Fibroblast of skin of left biceps (primary cell): ENCODE measurements at places on chromosomes 7 and 10.

- DNase-seq = no peak
Measured at GRCh38 chr10:132133005-132133404, 53.7 kb upstream of the DPYSL4 start.

DNA sequence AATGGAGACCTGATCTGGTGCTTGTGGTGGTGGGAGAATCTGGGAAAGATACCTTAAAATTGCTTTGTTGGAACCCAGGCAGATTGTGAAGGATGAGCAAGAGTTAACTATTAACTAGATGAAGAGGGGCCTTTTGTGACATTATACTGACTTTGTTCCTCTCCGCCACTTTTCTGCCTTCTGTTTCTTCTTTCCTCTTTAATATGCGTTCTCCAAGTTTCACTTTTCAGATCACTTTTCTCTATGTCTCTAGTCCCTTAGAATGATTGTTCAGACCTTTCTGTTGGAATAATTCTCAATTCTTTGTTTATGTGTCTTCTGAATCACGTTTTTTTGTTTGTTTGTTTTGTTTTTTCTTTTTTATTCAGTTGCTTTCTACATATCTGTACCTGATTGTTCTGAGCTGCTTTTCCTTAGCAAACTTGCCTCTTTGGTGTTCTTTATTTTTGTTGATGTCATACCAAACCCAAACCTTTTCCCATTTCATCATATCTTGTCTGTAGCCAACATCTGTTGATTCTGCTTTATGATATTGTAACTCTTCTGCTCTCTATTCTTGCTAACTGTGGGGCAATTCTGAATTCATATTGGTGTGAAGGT, 2.8 kb downstream of the BMPR1A start:
- no peak for DNase-seq

DNA sequence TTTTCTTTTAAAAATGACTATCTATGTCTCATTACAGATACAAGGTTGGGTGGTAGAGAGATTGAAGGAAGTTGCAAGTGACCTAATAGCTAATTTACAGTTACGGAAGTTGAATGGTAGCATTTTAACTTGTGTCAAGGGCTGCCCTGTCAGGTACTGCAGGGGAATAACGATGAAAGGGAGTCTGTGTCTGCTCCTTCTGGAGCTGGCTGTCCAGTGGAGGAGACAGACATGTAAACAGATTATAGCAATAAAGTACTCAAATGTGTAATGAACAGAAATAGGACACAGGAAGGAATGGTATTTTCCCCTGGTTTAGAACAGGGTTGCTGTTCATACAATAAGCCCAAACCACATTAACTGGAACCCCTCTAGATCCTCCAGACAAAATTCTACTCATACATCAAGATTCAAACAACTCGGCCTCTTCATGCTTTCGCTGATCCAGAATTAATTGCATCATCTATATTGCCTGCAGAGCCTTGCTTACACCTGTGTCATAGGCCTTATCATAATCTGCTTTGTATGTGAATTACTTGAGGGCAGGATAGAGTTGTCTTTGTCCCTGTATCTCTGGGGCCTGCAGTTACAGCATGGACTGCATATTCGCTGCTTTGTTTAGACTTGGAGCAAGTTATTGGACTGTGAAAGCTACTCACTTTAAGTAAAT, 42.8 kb downstream of the AUTS2 start:
- no peak for DNase-seq

DNA sequence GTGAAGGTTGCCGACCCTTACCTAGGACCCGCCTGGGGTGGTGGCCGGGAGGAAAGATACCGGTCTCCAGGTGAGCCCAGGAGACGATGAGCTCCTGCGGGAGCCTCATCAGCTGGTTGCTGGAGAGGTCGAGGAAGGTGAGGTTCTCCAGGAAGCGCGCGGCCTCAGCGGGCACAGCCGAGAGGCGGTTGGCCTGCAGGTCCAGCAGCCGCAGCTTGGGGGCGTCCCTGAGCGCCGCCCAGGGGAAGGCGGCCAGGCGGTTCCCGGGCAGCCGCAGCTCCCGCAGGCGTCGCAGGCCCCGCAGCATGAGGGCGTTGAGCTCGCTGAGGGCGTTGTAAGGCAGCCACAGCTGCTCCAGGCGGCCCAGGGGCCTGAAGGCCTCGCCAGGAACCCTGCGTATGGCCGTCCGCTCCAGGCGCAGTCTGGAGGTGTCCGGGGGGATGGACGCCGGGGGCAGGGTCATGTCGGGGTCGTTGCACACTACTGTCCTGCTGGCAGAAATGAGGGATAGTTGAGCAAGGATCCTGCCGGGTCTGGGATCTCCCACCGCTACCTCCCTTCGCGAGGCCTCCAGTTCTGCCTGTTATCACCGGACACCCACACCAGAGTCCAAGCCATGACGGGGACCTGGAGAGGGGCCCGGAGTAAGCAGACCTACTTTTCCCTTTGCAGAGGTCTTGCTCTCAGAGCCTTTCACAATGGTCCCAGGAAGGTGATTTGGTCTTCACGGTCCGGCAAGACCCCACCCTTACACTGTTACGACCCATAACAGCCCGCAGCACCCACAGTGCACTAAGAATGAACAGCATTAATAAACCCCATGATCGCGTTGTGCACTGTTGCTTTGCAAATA, 3.9 kb downstream of the LRIT1 start:
- DNase-seq = no peak

GRCh38 chr10:30671026-30671616, 41.6 kb upstream of the LYZL2 start:
- DNase-seq = peak; percentile 61

GRCh38 chr10:125797994-125798662, 22.5 kb upstream of the MMP21 start:
- DNase-seq = no peak

DNA sequence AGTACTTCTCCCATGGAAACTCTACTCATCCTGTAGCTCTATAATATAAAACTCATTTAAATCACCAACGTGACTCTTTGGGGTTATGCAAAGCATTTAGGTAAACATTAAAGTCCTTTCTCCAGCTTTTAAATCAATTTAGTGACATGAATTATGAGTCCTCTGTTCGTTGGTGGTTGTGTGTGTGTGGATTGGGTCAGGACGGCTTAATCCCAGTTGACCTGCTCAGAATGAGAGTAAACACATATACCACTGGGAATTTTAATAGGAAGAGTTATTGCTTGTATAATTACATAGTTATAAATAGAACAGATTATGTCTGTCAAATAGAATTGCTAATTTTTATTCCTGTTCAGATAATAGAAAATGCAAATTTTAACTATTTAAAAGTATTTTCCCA, 30.7 kb upstream of the ADCY1 start:
- DNase-seq = no peak

- no peak for DNase-seq
Measured at GRCh38 chr10:12730809-12731519, 270.5 kb downstream of the CCDC3 start.

DNA sequence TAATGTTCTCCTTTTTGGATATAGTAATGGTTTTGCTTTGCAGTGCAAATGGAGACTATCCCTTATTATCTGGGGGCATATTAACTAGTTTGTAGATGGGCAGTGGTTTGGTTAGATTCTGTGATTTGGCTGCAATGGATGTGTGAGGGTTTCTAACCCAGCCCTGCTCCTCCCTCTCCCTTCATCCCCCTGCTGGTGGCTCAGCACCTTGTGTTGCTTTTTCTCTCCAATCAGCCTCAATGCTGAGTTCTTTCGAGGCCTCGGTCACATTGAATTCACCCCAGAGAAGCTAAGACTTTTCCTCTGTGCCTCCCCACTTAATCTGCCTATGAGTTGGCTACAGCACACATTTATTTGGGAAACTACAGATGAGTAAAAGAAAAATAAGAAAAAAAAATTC, 120.0 kb downstream of the MALRD1 start:
- DNase-seq = no peak
